ENCODE measurements at places on chromosomes 4 and X.

GRCh38 chrX:19382555-19383145 lies 38.9 kb downstream of the PDHA1 start:
- DNase-seq: no peak

DNA sequence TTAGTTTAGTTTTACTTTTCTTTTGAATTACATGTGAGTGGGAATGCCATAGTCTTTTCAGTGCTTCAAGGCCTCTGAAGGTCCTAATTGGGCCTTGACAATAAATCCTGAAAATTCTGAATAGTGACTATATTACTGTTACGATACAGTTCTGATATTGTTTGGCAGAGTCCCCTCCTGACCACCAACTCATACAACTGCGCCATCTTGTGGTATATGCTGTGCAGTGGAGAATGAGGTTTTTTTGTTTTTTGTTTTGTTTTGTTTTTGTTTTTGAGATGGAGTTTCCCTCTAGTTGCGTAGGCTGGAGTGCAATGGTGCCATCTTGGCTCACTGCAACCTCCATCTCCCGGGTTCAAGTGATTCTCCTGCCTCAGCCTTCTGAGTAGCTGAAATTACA lies 56.6 kb upstream of the CHRDL1 start:
- DNase-seq: no peak

- DNase-seq: no peak
Observed at GRCh38 chrX:14997271-14997670, 124.0 kb downstream of the MOSPD2 start.

DNA sequence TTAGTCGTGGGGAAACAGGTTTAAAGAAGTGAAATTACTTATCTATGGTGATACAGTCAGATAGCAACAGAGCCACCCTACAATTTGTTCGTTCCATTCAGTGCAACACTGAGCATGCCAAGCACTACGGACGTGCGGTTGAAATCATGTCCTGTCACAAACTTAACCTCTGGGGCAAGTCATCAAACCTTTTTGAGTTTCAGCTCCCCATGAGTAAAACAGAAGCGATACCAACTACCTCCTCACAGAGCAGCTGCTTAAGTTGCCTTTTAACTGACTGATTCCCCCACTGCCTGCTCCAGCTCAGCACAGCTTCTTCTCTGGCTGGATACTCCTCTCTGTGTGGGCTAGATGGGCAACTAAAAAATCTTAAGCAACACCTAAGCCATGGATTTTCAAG lies 36.0 kb downstream of the LHFPL1 start:
- DNase-seq: no peak

GRCh38 chrX:107871136-107871535 lies 45.5 kb downstream of the MID2 start:
- no peak for DNase-seq

DNA sequence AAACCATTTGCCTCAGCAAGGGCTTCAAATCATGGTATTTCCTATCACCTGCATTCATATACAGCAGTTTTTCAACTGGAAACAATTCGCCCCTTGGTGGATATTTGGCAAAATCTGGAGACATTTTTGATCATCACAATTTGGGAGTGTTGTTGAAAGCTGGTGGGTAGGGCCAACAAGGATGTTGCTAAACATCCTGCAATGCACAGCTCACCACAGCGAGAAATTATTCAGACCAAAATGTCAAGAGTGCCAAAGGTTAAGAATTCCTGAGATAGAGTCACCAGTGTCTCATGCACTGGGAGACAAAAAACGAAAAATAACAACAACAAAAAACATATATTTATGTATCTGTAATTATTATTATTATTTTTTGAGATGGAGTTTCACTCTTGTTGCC lies 435.2 kb upstream of the CTSO start:
- no peak for DNase-seq

DNA sequence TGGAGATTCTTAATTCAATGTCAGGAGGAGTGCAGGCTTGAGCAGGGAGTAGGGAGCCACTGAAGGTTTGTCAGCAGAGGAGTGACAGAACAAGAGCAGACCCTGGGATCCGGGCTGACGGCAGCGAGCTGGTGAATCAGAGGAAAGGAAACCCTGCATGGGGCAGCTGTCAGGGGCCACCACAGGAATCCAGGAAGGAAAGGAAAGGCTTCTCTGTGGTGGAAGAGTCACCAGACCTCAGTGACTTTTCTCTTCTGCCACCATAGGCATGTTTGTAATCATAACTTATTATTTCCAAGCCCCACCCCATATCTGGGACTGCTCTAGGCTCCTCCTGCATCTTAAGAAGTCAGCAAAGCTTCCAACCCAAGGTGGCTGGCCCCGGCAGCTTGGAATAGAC lies 150.9 kb downstream of the BCOR start:
- peak; percentile 47 for DNase-seq

All from astrocyte of the cerebellum (primary cell).